Activated CD8-positive, alpha-beta T cell treated with anti-CD3 and anti-CD28 coated beads, Interleukin-2, amount 10 ng/mL, durations not matched to agents 7 days and 5 days (primary cell): ENCODE measurements at places on chromosomes 7 and 10. TPM values are rescaled to one million over a fixed set of nuclear protein-coding genes. Genes with fewer than 3 reads are reported as not detected.

The CALHM1 gene
- 1.8 TPM for total RNA-seq

The AZGP1 gene
- not detected for total RNA-seq

- no peaks in the 10 kb centered on the region for H3K27me3 ChIP-seq
- no peak overlapping the region for H3K27ac ChIP-seq
- no peaks in the 10 kb centered on the region for H3K4me1 ChIP-seq
These were observed 68.4 kb upstream of the ADAM12 start for GRCh38 chr10:126456632-126457031.

DNA sequence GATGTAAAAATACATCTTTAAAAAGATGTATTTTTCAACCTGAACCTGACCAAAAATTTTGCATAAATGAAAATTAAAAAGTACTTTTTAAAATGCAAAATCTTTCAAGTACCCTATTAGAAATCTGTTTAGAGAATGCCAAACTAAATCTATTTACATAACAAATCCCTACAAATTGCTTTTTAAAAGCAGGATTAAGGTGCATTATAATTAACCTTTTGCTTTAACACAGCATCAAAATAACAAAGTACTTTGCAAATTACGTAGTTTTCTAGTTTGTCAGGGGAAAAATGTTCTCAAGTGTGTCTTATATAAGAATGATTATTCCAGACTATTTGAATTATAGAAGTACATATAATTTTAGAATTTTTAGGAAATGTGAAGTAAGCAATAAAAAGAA, 160.8 kb downstream of the VPS50 start:
- H3K4me1 ChIP-seq: no peaks in the 10 kb centered on the region
- H3K27me3 ChIP-seq: peaks cover 1% of the 10 kb centered on the region
- no peak for DNase-seq

GRCh38 chr10:129707406-129708388, 240.7 kb downstream of the MGMT start:
- no peak overlapping the region for H3K4me3 ChIP-seq
- H3K27me3 ChIP-seq: no peaks in the 10 kb centered on the region
- DNase-seq: no peak
- H3K27ac ChIP-seq: no peak overlapping the region
